KBM-7 (cell line): ENCODE measurements at places on chromosomes 1 and 21.

DNA sequence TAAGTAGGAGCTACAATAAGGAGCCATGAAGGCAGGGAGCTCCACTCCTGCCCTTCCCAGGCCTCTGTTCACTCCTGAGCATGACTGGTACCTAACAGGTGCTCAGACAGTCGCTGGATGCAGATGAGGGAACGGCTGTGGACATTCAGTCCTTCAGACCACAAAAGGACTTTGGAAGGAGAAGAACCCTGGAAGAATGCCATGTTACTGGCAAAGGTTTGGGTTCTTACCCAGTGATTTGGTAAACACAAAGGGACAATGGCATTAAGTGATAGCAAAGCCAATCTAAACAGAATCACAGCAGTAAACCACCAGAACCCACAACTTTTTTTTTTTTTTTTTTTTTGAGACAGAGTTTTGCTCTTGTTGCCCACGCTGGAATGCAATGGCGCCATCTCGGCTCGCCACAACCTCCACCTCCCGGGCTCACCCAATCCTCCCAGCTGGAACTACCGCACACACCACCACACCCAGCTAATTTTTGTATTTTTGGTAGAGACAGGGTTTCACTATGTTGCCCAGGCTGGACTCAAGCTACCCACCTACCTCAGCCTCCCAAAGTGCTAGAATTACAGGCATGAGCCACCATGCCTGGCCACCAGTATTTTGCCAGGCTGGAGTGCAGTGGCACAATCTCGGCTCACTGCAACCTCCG lies 7.5 kb upstream of the CBR3 start:
- DNase-seq: no peak

GRCh38 chr1:68132426-68133130 lies 82.2 kb upstream of the DIRAS3 start:
- no peak for DNase-seq

DNA sequence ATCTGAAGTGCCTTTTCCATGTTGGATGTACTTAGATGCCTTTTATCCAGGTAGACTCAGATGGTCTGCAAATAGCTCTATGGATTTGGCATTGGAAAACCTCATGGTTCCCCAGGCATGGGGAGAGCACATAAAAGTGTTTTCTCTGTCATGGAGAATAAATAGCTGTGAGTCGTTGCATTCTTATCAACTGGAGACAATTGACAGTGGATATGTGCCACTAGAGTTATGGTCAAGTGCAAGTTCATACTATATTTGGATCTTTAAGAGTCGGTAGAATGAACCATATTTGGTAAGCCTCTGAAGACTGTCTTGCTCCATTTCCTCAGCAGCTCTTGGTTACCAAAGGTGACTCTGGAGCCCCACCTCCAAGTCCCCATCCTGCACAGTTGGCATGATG lies 83.7 kb downstream of the ROR1 start:
- DNase-seq: no peak

- no peak for DNase-seq
Measured at GRCh38 chr1:43526002-43526401, 4.7 kb upstream of the PTPRF start.

DNA sequence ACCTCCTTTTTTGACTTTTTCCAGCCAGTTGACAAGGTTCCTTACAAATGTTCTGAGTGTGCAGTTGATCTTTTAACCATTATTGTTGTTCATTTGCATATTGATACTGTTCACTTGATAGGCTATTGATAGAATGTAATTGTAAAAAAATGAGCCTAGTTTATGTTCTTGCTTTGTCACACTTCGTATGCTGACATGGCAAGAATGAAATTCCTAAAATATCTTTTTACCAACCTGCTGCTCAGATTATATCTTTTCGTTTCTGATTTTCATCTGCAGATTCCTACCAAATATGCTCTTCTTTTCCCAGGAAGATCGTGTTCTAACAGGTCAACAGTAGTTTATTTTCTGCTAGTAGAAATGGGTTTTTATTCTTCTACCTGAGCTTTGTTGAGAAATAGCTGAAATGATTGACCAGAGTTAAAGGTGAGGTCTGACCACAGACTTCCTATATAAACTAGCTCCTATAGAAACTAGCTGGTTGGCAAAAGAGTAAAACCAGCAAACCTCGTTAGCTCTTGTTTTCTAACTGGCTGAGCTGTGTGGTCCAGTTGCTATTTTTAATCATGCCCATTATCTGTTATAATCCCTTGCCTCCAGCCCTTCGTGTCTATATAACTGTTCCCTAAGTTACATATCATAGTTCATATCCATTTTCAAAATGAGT lies 174.8 kb downstream of the HS2ST1 start:
- DNase-seq: no peak

GRCh38 chr1:168135116-168135920 lies 1.4 kb downstream of the GPR161 start:
- peak; percentile 30 for DNase-seq

DNA sequence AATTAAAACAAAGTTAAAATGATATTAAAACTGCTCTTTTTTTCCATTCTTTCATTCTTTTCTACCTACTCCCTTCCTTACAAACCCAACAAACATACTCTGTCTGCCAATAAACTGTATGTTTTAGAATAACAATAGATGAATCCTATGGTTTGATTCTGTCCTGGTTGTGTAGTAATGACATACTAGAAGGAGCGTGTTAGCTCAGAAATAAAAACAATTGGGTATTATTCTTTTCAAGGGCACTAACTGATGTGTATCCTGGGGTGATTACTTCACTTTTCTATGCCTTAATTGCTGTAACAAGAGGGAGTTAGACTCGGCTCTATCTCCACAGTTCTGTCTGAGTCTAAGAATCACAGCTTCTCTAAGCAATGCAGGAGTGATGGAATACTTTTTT lies 194.4 kb downstream of the GIPC2 start:
- DNase-seq: no peak

DNA sequence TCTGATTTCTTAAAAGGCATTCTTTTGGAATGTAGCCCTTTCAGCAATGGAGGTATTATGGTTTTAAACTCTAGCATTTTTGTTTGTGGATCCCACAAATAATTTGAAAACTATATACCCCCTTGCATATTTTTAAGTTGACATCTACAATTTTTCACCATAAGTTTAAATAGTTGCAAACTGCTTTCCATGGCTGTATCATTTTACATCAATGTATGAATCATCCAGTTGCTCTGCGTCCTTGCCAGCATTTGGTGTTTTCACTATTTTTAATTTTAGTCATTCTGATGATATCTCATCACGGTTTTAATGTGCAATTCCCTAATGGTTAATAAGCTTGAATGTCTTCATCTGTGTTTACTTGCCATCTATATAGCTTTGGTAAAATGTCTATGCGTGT lies 20.7 kb downstream of the DIPK1A start:
- DNase-seq: no peak

- no peak for DNase-seq
Measured at GRCh38 chr1:154170547-154171222, 15.8 kb upstream of the NUP210L start.

GRCh38 chr1:52867087-52867863 lies 24.7 kb downstream of the ZYG11A start:
- no peak for DNase-seq

GRCh38 chr1:220813013-220813412 lies 26.3 kb downstream of the MTARC1 start:
- peak; percentile 53 for DNase-seq

GRCh38 chr1:24451746-24452145 lies 36.1 kb downstream of the NIPAL3 start:
- no peak for DNase-seq
